H7 (cell line): ENCODE measurements at places on chromosomes 12 and 14.

GRCh38 chr14:63428486-63428885, 109.8 kb upstream of the GPHB5 start:
- no peak for DNase-seq

DNA sequence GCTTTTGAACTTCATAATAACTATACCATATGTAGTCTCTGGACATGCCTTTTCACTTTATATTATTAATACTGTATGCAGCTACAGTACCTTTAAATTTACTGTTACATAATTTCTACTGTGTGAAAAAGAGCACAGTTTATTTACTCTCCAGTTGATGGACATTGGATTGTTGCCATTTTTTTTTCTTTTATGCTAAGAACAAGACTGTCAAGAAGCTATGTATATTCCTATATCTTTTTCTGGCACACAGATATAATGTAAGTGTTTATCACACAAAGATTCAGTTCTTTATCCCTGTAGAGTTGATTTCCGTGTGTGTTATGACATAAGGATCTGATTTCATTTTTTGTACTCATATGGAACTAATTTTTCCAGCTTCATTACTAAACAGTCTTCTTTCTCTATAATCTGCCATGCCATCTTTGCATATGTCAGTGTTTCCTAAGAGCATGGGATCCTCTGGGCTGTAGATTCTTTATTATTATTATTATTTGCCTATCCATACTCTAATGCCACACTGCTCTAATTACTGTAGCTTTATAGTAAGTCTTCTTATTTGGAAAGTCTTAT, 593.0 kb upstream of the ATP2B1 start:
- DNase-seq: no peak

DNA sequence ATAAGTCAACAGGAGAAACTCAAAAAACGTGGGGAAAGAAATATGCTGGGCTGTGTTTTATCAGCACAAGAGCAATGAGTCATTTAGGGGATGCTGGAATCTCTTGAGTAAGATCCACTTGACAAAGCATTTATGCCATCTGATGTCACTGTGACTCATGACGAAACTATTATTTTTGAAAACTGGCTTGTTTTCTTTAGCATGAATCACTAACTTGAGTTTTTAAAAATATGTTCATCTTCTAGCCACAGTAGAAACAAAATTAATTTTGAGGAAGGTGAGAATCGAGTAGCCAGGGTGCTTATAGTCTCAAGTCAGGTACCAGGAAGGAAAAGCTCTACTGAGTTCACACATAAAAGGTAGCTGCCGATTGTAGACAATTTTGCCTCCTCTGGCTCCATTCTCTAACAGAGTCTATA, 456.2 kb upstream of the MGAT4C start:
- DNase-seq: no peak

DNA sequence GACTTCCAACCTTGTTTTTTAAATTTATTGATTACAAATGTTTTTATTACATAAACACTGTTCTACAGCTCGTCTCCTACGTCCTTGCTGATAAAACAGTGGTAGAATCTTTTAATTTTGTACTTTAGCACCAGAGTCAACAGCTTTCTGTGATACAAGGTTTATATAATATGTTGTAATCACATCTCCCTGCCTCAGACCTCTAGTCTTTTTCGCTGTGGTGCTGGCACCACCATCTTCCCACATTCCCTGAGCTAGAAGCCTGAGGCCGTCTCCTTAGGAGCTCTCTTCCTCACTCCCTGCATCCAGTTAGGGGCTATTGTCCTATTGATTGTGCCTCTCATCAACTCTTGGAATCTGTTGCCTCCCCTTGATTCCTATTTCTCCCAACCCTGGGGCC, 17.1 kb downstream of the MTHFD1 start:
- DNase-seq: no peak

GRCh38 chr14:50733494-50733893, 65.4 kb upstream of the SAV1 start:
- no peak for DNase-seq

- no peak for DNase-seq
Observed at GRCh38 chr12:66964629-66965028, 285.8 kb upstream of the GRIP1 start.

- no peak for DNase-seq
Observed at GRCh38 chr14:69149461-69150244, 3.3 kb downstream of the DCAF5 start.
